Activated naive CD8-positive, alpha-beta T cell treated with anti-CD3 and anti-CD28 coated beads for 36 hours (primary cell): ENCODE measurements at places on chromosomes 7 and 10. TPM values are rescaled to one million over a fixed set of nuclear protein-coding genes. Genes with fewer than 3 reads are reported as not detected.

DNA sequence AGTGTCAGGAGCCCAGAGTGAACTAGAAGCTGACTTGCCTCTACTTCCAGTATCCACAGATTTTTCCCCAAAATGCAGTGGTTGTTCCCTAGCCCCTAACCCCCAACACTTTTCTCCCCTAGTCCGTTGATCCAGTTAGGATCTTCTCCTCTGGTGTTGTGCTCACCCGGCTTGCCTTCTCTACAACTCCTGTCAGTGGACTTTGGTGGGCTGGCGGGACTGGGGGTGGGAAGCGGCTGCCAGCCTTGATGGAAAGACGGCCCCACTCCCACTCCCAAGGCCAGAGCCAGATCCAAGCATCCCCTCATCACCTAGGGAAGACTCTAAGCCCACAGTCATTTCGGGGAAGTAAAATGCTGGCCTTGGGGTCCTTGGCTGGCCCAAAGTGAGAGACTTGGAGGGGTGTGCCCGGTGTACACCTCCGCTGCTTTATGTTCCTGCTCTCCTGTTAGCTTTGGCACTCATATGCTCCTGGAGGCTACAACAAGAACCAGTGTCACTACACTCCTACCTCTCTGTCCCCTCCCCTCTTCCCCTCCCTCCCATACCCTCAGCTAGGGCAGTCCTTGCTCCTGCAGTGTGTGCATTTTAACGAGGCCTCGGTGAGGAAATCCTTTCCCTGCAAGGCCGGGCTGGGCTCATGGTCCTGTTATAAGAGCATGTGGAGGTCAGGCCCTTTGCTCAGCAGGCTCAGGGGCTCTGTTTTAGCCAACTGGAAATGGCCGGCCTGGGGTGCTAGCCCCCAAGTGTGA lies 930 bp upstream of the HOXA10 start:
- peaks cover 2% of the 10 kb centered on the region for H3K36me3 ChIP-seq
- no peak overlapping the region for H3K4me3 ChIP-seq
- peaks cover 16% of the 10 kb centered on the region for H3K4me1 ChIP-seq
- H3K27ac ChIP-seq = no peak overlapping the region
- no peak for DNase-seq

GRCh38 chr7:101201695-101202602 lies 1.1 kb upstream of the MOGAT3 start:
- DNase-seq = no peak
- H3K27ac ChIP-seq = no peak overlapping the region
- peaks cover 7% of the 10 kb centered on the region for H3K4me1 ChIP-seq
- H3K4me3 ChIP-seq = no peak overlapping the region
- H3K27me3 ChIP-seq = peaks cover 43% of the 10 kb centered on the region

DNA sequence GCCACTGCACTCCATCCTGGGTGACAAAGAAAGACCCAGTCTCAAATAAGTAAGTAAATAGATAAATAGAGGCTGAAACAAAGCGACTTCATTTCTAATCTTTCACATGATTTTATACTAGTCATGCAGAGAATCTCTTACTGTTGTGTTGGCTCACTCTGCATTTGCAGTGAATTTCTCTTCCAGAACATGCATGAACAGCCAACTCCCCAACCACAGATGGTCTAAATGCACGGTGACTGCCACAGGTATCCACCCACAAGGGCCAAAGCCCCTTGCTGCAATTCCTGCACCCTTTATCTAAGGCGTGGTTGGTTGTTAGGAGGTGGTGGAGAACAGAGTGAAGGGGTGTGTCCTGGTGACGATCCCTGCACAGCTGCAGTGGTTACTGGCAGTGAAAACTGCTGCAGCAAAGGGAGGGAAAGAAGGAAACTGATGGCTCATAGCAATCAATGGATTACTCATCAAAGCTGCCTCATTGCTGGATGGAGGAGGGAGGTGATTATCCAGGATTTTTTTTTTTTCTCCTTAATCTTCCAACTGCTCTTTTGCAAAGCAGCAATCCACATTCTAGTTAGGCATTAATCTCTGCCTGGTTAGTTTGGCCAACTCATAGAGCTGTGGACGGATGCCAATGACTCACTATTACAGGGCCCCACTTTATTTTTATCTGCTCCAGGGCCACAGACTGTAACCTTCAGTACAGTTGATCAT lies 50.6 kb downstream of the PRTFDC1 start:
- peaks cover 38% of the 10 kb centered on the region for H3K4me1 ChIP-seq
- no peak for DNase-seq
- H3K36me3 ChIP-seq = peaks cover 21% of the 10 kb centered on the region
- H3K4me3 ChIP-seq = no peak overlapping the region
- H3K27me3 ChIP-seq = no peaks in the 10 kb centered on the region

Gene MSMB
- total RNA-seq = not detected

Gene CPA4
- total RNA-seq = not detected
